Stimulated activated CD4-positive, alpha-beta T cell treated with anti-CD3 and anti-CD28 coated beads, Interleukin-12 subunit alpha, Interleukin-12 subunit beta, amount 100 ng/mL, for 4 hours (primary cell): ENCODE measurements at places on chromosomes 11 and 22.
A peak's percentile ranks its signal among the peaks of the same experiment; 100 is the strongest.

DNA sequence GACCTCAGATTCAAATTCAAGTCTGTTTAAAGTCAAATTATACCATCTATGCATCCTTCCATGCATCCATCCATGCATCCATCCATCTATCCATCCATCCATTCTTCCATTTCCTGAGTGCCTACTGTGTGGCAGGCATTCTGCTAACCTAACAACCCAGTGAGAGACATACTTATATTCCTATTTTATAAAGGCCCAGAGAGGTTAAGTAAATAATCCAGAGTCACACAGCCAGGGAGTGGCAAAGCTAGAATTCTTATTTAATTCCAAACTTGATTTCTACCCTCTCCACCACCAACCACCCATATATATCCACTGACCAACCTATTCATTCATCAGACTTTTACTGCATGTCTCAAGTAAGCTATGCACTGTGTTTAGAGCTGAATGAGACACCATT, 53.8 kb downstream of the LRRC74B start:
- no peak for DNase-seq

DNA sequence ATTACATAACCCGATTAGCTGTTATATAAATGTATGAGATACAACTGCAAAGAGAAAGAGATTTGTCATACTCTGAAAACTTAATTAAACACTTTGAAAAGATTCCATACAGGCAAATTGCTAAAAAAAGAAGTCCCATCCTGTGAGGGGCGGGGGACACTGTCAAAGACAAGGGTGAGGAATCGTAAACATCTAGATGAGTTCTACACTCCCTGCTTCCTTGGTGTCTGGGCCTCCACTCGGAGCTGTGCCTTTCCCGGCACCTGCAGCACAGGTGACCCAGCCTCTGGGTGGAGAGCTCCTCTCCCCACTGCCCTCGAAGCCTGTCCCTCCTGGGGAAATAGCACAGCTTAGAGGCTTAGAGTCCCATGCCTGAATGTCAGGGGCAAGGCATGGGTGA, 69.2 kb upstream of the CRYBB3 start:
- DNase-seq, result no peak

- no peak for DNase-seq
Measured at GRCh38 chr22:44918166-44918924, 91.5 kb downstream of the PHF21B start.

GRCh38 chr11:44018127-44018521, 29.7 kb upstream of the ACCSL start:
- DNase-seq, result no peak

DNA sequence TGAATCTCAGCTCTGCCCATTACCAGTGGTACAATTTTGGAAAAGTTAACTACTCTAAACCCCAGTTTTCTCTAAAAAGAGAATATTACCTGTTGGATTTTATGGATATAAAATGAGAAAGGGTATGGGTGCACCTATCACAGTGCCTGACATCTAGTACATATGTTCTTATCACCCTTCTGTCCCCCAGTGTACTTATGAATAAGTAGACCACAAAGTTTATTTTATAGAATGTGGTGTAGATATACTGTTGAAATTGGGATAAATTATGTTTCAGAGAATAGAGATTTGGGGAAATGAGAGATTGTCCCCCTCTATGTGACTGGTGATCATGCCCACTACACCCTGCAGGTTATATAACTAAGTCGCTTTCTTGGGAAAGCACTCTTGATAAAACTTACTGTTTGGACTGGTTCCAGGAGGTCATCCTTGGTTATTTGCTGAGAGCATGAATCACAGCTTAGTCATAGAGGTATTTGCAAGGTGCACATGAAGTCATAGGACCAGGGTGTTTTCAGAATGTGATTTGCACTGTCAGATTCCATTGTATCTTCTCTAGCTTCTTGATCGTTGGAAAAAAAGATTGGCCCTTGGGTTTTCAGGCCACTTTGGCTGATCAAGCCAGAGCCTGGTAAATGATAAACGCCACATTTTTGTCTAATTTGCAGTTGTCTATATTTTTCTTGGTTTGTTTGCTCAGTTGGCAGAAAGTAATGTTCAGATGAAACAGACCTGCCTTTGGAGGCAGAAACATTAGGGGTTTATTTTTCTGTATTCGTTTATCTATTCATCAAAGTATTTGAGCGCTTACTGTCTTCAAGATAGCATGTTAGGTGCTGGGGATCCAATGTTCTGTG, 21.3 kb downstream of the STX3 start:
- DNase-seq, result no peak

- DNase-seq, result no peak
Measured at GRCh38 chr11:27296497-27296896, 66.5 kb downstream of the CCDC34 start.

- no peak for DNase-seq
Measured at GRCh38 chr22:27412866-27413445, 388.6 kb downstream of the MN1 start.

DNA sequence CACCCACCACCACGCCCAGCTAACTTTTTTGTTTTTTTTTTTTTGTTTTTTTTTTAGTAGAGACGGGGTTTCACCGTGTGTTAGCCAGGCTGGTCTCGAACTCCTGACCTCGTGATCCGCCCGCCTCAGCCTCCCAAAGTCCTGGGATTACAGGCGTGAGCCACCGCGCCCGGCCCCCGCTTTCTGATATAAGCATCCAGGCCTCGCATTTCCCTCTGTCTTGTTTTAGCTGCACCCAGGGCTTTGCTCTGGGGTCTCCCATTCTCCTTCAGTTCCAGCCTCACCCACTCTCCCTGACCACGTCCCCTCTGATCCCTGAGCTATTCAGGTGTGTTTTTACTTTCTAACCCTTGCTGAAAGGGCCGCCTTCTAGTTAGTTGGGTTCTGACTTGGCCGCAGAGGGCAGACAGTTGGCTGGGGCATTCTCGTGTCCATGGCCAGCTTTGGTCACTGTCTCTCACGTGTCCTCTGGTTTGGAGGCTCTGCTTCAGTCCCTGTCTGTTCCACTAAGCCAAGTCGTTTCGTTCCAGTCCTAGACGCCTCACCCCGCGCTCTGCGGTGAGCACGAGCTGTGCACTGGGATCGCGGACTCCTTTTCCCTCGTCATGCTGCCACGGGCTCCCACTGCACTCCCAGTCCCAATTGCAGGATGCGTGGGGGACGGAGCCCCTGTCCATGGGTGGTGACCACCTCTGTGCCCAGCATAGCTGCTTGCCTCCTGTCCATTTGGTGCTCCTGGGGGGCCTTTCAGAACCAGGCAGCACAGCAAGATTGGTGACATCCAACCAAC, 6.0 kb upstream of the TNNT3 start:
- no peak for DNase-seq

GRCh38 chr22:34950489-34950888, 115.5 kb upstream of the ISX start:
- no peak for DNase-seq

GRCh38 chr22:48761546-48761945, 1066.1 kb downstream of the BRD1 start:
- DNase-seq, result no peak

- no peak for DNase-seq
Measured at GRCh38 chr11:45664376-45665205, 831 bp downstream of the CHST1 start.

GRCh38 chr22:23140385-23140784, 1.4 kb downstream of the RSPH14 start:
- DNase-seq, result no peak

DNA sequence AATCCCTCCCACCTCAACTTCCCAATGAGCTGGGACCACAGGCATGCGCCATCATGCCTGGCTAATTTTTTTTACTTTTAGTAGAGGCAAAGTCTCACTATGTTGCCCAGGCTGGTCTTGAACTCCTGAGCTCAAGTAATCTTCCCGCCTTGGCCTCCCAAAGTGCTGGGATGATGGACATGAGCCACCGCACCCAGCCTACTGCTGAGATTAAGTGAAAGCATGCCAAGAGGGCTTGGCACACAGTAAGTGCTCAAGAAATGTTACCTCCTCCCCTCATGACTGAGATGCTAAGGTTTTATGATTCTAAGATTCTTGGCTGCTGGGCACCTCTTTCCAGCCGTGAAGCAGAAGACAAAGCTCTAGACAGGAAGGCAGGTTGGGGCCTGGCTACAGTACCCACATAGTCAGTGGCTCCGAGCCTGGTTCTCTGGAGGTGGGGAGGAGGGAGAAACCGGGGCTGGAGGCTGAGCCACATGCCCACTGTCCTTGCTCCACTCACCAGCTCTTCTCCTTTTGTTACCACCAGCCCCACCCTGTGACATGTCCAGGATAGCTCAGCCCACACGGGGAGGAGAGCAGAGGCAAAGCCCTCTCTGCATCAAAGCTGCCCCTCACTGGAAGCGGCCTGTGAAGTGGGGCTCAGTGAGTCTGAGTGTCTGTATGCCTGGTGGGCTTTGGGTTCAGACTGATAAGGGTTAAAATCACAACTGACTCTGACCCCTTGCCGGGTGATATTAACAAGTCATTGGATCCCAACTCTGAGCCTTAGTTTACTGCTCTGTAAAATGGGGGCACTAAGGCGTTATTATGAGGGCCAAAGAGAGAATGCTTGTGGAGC, 12.9 kb downstream of the ARHGEF17 start:
- DNase-seq, result no peak

DNA sequence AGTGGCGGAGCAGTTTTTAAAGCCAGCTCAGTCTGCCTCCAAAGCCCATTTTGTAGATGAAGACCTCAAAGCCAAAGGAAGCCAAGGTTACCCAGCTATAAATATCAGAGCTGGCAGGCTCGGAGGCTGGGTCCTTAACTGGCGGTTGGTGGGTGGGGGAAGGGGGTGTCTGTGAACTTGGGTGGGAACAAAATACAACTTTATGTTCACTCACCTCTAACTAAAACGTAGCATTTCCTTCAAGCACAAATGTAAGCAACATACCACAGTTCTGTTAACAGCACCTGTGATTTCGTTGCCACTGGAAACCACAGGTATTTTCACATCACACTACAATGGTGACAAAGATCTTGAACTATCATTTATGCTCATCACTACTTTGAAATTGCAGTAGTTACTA, 99.7 kb upstream of the SYT13 start:
- DNase-seq, result no peak

GRCh38 chr11:131681920-131682319, 311.5 kb downstream of the NTM start:
- DNase-seq, result no peak

DNA sequence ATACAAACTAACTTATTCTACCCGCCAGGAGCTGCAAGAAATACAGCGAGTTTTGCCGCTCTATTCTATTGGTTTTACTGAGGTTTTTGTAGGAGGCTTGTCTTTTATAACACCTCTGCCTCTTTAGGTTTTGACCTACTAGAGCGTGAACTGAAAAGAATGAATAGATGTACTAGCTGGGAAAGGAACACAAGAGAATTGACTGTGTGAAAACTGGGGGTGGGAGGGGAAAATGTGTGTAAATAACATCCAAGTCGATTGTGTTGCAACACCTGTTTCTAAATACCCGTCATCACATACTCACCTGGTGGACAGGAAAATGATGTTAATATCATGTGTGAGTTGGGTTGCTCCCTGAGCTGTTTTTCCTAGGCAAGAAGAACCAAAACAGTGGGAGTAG, 12.9 kb upstream of the JHY start:
- DNase-seq, result no peak

- no peak for DNase-seq
Measured at GRCh38 chr11:10758957-10759356, 7.9 kb downstream of the CTR9 start.

GRCh38 chr22:50734986-50735738, 2.8 kb upstream of the ACR start:
- no peak for DNase-seq

DNA sequence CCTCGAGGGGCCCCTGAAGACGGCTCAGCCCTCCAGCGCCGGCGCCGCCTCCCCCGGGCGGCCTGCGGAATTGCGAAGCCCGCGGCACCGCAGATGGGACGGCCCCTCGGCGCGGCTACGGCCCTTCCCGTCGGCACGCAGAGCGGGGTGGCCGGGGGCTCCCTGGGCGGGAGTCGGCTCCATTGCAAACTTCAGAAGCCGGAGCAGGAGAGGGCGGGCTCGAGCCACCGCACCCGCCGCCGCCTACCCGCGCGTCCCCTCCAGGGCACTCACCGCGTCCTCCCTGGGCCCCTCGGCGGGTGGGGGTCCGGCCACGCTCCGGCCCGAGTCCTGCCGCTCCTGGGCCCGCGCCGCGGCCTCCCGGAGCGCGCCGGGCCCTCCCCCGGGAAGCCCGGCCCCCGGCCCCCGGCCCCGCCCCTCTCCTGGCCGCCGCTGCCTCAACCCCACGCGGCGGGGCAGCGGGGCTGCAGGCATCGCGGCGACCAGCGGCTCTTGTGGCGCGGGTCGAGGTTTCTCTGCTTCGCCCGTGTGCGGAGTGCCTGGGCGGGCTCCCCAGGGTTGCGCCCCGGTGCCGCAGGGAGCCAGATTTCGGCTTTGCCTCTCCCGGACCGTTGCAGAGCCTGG, at the start of gene PACSIN3:
Gene PACSIN3 (minus strand): TSS at position 359 of the 624 bp plus-strand sequence. CDS start 3,707 bp downstream, outside the sequence.
- DNase-seq, result peak; percentile 53

DNA sequence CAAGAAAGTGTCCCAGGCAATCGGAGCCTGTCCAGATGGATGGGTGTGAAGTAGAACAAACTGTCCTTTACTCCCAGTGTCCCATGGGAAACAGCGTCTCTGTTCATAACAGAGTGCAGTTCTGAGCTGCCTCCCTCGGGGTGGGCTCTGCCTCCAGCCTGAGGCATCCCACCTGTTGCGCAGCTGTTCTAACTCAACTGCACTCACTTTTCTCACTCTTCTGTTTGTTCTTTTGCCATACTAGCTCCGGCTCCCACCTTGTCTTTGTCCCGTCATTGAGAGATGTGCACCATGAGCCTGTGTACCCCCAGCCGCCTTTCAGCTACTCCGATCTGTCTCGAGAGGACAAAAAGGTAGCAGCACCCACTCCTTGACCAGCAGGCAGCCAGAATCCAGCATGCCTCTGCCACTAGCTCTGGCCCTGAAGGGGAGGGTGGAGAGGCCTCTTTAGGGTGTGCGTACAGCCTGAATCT, 20.7 kb upstream of the CDC42EP2 start:
- no peak for DNase-seq

DNA sequence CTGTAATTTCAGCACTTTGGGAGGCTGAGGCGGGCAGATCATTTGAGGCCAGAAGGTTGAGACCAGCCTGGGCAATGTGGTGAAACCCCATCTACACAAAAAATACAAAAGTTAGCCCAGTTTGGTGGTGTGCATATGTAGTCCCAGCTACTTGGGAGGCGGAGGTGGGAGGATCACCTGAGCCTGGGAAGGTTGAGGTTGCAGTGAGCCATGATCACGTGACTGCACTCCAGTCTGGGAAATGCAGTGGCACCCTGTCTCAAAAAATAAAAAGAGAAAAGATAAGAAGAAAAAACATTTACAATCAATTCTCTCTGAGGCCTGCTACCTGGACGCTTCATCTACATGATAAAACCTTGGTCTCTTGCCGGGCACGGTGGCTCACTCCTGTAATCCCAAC, 7.2 kb upstream of the CBL start:
- no peak for DNase-seq

GRCh38 chr22:31932863-31933262, 11.5 kb upstream of the YWHAH start:
- no peak for DNase-seq
